D341Med (cell line): ENCODE measurements at places on chromosomes 3 and 15.

DNA sequence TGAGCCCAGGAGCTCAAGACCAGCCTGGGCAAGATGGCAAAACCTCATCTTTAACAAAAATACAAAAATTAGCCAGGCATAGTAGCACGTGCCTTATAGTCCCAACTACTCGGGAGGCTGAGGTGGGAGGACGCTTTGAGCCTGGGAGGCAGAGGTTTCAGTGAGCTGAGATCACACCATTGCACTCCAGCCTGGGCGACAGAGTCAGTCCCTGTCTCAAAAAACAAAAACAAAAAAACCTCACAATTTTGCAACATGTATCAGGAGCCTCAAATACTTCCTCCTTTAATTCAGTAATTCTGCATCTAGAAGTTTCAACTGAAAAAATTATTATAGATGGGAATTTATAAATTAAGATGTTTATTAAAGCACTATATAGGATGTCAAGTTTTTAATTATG, 1.1 kb downstream of the MRPL47 start:
- no peak for DNase-seq

- no peak for DNase-seq
Measured at GRCh38 chr3:159458010-159458409, 530.6 kb upstream of the IL12A start.

DNA sequence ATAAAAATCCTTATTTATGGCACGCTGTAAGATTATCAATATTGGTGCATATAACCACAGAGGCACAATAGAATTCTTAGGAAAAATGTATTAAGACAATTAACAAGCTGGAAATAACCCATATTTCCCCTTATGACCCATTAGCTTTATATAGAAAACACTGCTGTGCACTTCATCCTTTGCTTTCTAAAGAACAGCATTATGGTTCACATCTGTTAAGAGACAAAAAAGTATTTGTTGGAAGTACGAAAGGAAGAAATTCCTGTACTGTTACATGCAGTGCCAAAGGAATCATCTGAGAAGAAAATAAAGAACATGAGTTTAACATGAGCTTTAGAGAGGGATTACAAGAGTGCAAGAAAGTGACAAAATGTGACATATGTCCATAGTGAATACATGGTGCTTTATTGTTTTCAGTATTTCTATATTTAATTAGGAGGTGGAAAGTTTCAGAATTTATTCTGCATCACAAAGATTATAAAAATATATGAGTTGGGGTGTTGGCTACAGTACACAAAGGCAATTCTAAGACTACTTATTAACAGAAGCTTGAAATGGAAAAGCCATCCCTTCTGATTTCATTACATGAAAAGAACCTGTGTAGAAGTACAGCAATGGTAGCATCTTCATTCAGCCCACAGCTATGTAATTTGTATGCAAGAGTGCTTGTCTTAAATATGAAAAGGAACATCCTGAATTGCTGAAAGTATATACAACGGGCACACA, 6.8 kb downstream of the UBE3A start:
- no peak for DNase-seq

DNA sequence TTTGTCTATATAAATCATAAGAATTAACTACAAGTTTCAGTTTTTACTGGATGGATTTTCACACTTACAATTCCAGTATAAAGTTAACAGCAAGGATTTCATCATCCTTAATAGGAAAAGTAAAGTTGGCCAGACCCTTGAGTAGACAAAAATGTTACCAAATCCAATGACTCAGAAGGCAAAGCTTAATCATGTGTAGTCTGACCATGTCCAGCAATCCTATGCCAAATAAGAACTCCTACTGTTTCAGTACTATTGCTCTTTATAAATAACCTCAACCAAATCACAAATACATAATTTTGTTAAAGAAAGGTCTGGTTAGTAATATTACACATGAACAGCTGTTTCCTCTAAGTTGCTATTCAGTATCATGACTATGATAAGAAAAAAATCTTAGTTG, 35.0 kb downstream of the PLOD2 start:
- no peak for DNase-seq

DNA sequence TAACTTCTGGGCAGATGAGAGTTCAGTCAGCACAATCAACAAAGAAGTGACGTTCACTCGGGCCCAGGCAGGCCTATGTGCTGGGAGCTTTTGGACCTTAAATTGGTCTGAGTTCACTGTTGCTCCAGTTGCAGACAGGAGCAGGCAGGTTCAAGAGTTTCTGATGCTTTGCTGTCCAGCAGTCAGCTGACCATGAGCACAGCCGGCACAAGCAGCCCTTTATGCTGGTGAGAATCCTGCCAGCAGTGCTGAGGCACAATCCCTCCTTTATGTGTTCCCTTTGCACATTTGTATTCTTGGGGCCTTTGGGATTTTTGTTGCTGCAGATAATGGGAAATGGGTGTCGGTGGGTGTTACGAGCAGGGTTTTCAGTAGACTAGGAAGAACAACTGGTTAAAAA, 81.2 kb upstream of the GOLGA8J start:
- no peak for DNase-seq

- no peak for DNase-seq
Measured at GRCh38 chr3:42214565-42215283, 51.3 kb downstream of the CCK start.

- no peak for DNase-seq
Measured at GRCh38 chr15:74269362-74270035, 33.4 kb downstream of the CCDC33 start.

GRCh38 chr15:100926971-100927756, 8.0 kb downstream of the LRRK1 start:
- DNase-seq: no peak

GRCh38 chr3:23052620-23053019, 150.5 kb upstream of the UBE2E2 start:
- DNase-seq: no peak

DNA sequence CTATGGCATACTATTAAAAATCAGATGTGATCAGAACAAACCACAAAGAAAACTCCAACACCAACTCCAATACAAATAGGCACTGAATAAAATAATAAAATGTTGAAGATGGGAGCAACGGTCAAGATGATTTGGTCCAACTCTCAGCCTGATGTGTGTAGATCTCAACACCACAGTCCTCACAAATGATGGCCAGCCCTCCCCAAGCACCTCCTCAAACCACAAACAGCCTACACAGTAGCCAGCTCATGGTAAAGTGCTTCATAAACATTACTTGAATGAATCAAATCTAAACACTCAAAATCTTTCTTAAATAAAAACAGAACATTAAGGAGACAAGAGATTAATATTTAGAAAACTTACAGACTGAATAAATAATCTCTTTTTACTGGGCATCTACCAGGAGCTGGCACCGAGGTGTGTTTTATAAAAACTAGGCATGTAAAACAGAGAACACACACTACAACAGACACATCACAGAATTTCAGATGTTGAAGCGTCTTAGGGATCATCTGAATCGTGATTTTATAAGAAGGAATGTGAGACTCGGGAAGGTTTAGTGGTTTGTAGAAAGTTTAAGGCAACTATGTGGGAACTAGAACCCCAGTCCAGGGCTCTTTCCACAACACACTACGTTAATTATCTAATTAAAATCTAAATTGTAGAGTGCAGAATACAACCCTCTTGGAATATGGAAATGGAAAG, 102.4 kb downstream of the MYLK start:
- DNase-seq: no peak

DNA sequence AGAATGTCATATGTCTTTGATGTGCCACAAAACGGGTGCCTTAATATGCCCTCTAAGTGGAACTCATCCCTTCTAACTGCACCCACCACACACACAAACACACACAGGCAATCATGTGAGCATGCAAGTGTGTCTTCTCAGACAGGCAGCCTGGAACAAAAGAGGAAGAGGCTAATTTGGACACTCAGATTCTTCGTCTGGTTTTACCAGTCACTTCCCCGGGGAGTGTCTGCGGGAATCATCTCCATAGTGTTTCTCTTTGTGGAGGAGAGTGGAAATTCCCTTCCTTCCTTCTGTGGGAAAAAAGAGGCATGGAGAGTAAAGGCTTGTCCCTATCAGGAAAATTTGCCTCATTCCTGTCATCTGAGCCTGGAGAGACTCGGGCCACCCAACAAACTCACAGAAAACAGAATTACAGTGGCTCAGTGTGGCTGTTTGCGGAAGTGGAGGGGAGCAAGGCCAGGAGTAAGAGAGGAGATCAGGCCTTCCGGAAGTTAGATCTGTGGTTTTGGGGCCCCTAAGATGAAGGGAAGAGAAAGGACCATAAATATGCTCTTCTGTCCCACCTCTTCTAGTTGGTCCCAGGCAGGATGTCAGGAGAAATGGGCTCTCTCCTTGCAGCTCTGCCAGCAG, 212.6 kb upstream of the SEMA6D start:
- DNase-seq: no peak

- DNase-seq: no peak
Measured at GRCh38 chr15:33586786-33587697, 276.3 kb downstream of the RYR3 start.

DNA sequence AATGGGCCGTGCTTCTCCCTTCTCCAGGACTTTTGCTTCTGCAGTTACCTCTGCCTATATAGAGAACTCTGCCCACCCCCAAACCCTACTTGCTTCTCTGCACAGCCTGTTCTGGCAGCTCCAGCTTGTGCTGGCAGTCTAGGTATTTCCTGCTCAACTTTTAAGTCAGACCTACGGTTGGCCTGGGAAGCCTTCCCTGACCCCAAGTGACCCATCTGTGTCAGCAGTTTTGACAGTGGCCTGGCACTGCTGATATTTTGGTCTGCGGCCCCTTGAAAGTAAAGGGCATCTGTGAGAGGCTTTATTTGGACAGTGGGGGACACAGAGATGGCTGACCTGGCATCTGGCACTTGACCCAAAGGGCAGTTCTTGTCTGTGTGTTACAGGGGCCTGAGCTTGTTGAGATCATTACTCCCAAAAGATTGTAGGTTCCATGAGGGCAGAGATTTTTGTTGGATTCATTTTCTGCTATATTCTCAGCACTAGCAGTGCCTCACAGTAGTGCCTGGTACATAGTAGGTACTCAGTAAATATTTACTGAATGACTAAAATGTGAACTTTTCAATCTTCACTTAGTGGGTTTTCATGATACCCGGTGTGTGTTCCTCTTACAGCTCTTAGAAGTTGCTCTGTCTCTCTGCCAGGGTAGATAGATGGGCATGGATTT, 55.2 kb upstream of the TRAK1 start:
- DNase-seq: no peak

DNA sequence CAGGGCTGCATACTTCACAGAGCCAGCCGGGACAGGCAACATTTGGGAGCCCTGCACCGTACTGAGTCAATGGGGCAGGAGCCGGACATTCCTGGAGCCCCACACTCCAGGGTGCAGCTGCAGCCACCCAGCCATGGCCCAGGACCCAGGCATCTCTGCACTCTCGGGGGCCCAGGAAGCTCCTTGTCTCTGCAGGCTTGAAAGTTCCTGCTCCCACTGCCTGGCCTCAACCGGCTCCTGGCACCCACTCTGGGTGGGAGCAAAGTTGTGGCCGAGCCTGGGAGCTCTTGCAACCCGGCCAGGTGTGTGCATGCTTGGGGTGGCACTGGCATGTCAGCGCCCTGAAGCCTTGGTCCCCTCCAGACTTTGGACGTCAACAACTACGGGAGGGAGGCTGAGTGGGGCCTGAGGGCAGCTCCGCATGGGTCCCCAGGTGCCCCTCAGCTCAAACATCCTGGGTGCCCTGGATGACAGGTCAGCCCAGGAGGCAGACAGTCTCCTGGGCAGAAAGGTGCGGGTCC, 833.5 kb upstream of the CADM2 start:
- DNase-seq: no peak

GRCh38 chr3:12983319-12983718, 89.9 kb downstream of the IQSEC1 start:
- DNase-seq: no peak

- DNase-seq: no peak
Measured at GRCh38 chr15:53830707-53831386, 71.4 kb upstream of the WDR72 start.
